ENCODE measurements at places on chromosomes 3 and 15.

DNA sequence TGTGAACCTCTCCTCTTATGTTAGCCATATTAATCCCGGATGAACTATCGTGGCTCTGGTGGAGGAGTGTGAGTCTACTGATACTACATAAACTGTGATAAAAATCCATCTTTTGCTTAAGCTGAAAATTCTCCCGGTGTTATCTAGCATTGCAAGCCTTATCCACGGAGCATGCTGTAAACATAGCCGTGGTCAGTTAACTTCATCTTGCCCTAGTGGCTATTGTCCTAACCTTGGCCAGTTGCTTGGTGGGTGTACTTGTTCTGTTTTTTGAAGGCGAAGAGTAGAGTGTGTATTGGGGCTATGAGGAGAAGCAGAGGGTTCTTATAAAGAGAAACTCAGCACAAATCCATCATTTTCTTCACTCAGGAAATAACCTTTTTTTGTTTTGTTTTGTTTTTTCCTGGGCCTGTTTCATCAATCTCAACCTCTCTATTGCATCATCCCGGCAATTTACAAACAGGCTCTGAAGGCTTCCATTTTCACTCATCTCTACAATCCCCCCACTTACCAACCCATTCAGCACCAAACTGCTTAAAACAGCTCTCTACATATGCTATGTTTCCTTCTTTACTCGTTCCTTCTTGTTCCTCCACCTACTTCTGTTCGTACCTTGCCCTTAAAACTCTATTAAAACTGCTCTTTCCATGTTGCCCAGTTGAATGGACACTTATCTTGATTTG lies 135.5 kb upstream of the PTX3 start:
- no peak for DNase-seq

GRCh38 chr15:61916104-61916503 lies 144.1 kb downstream of the VPS13C start:
- DNase-seq, result no peak

GRCh38 chr15:61393524-61393923 lies 164.4 kb upstream of the RORA start:
- DNase-seq, result no peak

- no peak for DNase-seq
These were observed 691 bp upstream of the FSIP1 start for GRCh38 chr15:39783244-39783820.

- no peak for DNase-seq
These were observed 26.9 kb upstream of the ADCY5 start for GRCh38 chr3:123475786-123476185.

GRCh38 chr3:23377928-23378672 lies 175.0 kb downstream of the UBE2E2 start:
- no peak for DNase-seq

GRCh38 chr15:35496585-35496984 lies 49.4 kb downstream of the DPH6 start:
- DNase-seq, result no peak

- DNase-seq, result no peak
These were observed 86.4 kb upstream of the SLC4A7 start for GRCh38 chr3:27570421-27571106.

DNA sequence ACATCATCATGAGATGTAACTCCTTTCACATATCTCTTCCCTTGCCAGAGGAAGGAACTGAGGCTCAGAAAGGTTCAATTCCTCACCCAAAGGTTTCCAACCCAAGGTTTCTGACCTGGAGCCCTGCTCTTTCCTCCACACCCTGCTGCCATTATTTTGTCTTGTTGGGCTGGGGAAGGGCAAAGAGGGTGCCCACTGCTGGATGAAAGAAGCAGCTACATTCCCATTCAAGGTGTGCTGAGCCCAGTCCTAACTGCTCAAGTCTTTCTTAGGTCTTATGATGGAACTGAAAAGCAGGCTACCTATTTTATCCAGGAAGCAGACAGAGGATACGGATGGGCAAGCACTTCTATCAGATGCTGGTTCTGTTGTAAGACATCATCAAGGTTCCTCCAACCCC lies 258.0 kb upstream of the CTDSPL start:
- no peak for DNase-seq

DNA sequence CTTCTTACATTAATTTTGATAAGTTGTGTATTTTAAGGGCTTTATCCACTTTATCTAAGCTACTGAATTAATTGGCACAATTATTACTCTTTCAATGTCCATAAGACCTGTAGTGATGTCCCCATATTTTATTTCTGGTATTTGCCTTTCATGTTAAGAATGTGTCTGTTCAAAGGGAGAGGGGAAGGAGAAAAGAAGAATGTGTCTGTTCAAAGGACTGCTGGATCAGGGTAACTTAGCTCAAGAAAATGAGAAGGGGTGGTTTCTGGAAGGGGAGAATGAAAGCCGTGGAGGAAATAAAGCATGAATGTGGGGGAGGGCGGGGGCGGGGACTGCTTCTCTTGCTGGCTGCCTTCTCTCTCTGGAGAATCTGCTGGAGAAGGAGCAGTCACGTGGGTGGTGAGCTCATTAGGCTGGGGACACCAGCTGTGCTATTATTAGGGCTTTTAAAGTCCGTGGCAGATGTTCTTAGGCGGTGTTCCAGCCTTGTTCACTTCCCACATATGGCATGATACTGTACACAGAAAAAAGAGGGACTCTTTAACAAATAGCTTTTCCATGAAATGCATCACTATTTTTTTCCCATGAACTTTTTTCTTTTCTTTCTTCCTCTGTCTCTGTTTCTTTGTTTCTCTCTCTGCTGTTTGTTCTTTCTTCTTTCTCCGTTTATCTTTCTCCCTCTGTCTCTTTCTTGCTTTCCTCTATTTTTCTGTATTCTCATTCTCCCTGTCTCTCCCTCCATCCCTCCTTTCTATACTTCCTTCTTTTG lies 63.7 kb upstream of the ULK4 start:
- peak; percentile 55 for DNase-seq

DNA sequence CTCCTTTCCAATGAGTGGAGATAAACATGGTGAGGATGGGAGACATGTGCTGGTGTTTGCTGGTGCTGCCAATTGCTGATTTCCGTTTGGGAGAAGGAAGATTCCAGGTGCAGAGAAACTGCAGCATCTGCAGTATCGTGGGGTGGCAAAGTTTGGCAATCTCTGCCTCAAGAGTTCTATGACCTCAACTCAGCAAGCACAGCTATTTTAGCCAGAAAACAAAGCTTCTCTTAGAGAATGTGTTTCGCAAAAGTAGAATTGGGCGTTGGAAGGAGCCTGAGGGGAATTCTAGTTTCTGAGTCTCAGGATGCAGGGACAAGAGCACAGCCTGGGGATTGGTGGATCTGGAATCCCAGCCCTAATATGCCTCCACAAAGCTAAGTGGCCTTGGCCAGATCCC lies 18.2 kb upstream of the SHC4 start:
- no peak for DNase-seq

DNA sequence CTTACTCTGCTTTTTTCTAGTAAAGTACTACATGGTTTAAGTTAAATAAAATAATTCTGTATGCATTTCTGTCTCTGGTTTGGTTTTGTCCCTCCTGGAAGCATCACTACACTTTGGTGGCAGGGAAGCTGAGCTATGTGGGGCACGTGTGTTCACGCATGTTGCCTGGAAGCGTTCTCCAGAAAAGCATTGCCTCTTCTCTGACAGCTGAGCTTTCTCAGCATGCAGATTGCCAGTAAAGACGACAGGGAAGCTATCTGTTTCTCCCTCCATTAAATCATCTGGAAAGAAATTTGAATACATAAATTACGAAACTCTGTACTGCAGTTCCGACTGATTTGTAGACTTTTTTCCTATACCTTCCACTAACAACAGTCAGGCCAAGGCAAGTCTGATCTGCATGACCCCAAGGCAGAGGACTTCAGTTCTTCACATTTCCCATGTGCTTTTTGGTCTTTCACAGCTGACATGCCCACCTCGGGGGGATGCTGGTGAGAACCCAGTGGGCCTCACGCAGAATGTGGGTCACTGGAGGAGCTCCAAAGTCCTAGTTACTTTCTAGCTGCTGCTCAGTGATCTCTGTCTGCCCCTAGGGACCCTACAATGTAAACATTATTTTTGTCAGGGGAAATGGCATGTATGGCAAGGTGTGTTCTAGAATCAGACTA lies 43.0 kb downstream of the PGPEP1L start:
- DNase-seq, result no peak

- no peak for DNase-seq
These were observed 84.8 kb downstream of the PPCDC start for GRCh38 chr15:75107908-75108838.

GRCh38 chr3:70833239-70833960 lies 521.0 kb upstream of the MDFIC2 start:
- DNase-seq, result no peak

DNA sequence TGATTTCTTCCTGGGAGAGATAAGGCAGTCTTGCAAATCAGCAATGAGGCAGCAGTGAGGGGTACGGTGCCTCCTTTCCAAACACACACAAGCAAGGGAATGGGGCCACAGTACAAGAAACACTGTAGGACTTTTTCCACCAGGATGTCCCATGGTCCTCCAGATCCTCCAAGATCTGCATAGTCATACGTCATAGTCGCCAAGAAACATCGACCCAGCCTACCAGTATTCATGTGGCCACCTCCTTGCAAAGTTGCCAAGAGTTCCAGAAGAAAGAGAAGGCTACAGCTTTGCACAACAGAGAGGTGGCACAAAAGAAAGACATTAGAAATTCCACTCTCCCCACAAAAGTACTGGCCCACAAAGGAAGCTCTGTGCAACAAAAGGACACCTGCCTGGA lies 257.9 kb downstream of the CTNNB1 start:
- DNase-seq, result no peak
